CD4-positive, alpha-beta memory T cell (primary cell): ENCODE measurements at places on chromosomes 1 and 21. TPM values are rescaled to one million over a fixed set of nuclear protein-coding genes. Genes with fewer than 3 reads are reported as not detected.

DNA sequence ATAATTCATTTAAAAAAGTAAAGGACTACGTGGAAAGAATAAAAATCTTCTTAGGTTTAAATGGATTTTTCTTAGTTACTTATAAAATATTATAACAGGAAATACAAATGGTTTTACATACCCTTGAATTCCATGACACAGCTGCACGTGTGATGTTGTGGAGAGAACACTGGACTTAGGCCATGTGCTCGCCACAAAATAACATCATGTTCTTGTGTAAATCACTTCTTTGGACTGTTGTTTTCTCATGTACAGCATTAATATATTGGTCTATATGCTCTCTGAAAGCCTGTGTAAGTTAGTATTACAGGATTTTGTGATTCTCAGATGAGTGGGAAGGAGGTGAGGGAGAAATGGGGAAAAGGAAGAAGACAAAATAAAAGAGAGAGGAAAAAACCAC is 228.2 kb downstream of the DNM3 start:
- no peak for DNase-seq

DNA sequence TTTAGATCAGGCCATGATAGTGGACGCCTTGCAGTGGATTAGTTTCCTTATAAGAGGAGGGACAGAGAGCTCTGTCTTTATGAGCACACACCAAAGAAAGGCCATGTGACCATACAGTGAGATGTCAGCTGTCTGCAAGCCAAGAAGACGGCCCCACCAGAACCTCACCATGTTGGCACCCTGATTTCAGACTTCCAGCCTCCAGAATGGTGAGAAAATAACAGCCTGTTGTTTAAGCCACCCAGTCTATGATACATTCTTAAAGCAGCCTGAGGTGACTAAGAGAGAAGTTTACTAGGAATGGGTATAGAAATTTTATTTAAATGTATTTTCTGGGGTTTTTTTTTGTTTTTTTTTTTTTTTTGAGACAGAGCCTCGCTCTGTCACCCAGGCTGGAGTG is 29.5 kb downstream of the L1TD1 start:
- DNase-seq, result no peak

DNA sequence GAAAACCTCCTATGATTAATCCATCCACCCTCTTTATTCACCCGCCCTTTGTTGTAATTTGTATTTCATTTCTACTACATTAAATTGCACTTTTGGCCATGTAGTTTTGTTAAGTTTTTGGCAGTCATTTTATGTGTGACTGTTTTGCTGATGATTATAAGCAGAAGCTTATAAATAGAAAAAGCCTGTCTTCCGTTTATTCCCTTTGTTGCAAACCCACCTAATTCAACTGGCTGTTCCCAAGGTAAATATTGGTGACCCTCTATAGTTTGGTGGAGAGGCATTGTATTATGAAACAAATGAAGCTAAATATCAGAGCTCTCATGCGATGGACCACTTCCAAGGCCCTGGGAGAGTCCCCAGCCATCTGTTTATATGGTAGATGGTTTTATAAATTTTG is 36.7 kb upstream of the IGSF3 start:
- DNase-seq, result no peak

DNA sequence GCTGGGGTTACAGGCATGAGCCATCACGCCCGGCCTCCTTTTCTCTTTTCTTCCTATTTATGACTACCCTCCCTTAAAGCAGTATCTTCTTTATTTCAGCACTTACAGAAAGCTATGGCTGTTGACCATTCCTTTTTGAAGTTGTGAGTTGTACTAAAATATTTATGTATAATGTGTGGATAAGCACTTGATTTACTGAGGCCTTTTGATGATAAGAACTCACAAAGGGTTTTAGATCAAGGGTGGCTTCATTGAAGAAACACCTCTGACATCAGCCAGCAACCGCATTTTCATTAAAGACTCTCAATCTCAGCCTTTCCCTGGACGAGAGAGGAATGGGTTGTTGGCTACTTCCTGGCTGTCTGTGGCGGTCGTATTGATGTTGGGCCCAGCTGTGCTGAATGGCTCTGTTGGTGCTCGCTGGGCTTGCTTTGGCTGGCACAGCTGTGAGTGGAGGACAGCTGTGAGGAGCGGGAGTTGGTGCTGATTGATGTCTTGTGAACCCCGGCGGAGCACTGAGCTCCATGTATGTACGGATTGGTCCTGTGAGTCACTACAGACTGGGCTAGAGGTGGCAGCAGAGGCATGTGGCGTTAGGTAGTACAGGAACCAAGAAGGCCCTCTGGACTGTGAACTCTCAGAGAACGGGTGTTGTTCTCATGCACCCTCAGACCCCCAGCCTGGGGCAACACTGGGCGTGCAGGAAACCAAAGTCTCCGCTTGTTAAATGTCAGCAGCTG is 208.8 kb downstream of the KIF26B start:
- no peak for DNase-seq

- DNase-seq, result no peak
Observed at GRCh38 chr1:45796946-45797345, 6.5 kb upstream of the MAST2 start.

DNA sequence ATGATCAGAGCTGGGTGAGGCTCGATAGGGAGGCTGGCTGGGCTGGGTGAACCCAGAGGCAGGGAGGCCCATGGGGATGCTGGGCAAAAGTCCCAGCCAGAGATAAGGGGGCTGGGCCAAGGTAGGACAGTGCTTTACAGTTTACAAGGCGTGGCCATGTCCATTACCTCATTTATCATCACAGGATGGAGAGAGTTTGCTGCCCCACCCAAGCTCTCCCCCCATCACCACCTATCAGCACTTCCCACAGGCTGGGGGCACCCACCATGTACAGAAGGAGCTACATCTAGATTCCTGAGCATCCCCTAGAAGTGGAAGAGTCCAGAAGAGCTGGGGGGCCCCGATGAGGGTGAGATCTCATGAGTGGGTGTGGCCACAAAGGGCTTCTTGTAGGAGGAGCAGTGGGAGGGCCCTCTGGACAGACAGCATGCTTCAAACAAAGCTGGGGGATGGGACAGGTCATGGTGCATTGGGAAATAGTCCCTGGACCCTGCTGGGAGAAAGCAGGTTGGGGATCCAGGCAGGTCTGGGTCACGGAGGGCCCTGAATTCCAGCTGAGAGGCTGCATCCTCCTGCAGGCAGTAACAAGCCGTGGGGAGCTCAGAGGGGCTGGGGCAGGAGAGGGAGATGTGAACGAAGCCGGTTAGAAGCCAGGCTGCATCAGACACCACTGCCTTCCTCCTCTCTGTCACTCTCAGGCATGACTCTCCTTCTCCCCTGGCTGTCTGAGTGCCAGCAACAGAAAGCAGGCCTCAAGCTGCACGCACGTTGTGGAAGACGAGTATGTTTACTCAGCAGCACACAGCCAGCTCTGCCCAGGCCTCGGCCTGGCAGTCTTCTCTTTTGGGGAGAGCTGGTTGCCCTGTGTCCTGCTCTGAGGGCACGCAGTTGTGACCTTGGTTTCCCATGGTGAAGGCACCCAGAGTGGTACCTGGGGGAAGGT is 202.3 kb downstream of the HIVEP3 start:
- DNase-seq, result no peak

GRCh38 chr1:46583494-46583893 is 20.6 kb downstream of the MKNK1 start:
- no peak for DNase-seq

DNA sequence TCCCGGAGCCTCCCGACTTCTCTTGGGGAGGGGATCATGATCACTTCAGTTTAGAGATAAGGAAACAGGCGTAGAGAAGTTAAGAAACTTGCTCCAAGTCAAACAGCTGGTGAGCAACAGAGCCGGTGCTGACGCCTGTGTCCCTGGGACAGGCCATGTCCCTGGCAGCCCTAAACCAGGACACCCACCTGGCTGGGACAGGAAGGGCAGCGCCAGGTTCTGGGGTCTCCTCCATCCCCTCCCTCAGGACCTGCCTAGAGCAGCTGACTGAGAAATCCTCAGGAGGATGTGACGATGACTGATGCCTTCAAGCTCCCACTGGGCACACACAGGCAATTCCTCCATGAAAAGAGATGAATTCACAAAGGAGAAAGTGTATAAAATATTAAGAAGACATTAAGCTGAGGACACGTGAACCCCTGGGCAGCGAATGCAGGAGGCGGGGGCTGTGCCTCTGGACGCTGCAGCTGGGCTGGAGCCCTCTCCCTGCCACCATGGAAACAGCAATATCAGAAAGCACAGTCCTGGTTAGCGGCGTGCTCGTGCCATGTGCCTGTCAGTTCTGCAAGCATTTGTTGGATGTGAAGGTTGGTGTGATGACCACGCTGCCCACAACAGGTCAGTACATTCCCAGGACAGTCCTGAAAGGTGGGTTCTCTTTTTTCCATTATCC is 40.1 kb upstream of the C1orf174 start:
- no peak for DNase-seq

DNA sequence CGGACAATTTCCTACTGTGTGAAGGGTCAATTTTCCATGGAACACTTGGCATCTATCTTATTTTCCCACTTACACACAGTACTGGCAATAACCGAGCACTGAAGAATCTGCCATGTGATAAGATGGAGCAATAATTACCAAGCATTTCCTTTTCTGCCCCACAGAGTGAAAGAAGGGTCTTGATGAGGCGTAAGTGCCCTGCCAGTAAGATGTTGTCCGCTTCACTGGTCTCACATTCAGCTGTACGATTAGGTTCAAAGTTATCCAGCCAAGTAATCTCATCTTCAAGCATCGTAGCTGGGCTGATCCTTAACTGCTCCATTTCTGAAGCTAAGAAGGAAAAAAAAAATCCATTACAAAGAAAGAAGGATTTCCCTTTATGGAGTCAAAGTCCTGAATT is 67.8 kb downstream of the PCSK9 start:
- DNase-seq, result no peak

DNA sequence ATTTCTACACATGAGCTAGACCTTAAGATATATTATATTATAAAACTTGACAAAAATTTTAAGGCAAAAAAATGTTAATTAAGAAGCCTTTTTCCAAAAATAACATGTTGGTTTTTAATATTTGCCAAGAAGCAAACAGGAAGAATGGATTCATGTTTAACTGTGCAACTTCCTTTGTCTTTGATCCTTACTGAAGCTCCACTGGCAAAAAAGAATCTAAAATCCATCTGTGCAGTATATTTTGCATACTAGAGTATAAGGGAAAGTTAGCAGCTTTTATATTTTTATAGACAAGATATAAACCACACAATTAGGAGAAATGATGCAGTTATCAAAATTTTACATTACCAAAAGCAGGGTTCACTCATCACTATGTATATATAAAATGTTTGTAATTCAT is 76.9 kb upstream of the RGS18 start:
- no peak for DNase-seq

- no peak for DNase-seq
Observed at GRCh38 chr1:195948123-195948895, 659.9 kb downstream of the KCNT2 start.

GRCh38 chr1:53582211-53583020 is 123.2 kb downstream of the DMRTB1 start:
- peak; percentile 8 for DNase-seq

- no peak for DNase-seq
Observed at GRCh38 chr1:203632941-203633340, 6.3 kb downstream of the ATP2B4 start.

GRCh38 chr1:178629252-178630154 is 95.5 kb upstream of the RALGPS2 start:
- DNase-seq, result no peak

- no peak for DNase-seq
Observed at GRCh38 chr1:223016890-223017289, 126.2 kb downstream of the TLR5 start.

DNA sequence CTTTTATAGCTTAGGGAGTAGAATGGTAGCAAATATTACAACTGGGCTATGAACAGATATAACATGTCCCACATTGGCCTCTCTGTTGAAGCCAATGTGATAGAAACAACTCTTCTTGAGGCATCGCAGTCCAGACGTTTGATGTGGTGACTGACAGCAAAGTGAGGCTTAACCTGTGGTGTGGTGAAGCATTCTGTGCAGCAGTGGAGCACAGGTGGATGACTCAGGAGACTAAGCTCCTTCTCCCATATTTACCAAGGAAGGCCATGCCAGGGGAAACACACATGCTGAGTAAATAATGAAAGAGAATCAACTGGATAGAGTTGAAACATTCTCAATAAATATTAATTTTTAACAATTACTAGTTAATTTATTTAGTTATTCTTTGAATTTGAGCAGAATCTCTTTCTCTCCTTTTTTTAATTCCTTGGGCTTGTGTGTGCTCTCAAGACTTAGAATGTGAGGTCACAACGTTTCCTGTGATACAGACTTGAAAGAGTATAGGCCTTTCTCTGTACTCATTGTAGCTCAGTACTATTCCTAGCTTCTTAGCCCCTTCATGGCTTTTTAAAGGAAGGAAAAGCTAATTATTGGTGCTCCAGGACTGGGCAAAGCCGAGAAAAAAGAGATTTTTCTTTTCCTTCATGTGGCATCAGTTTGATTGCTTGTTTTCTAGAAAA is 17.6 kb downstream of the CRB1 start:
- DNase-seq, result no peak

The PGBD2 gene
- total RNA-seq, result 19.6 TPM

The TFF2 gene
- total RNA-seq, result not detected

The SEC16B gene
- total RNA-seq, result not detected

The RAD54L gene
- 1.1 TPM for total RNA-seq

The FCGR2B gene
- 0.93 TPM for total RNA-seq

The LMX1A gene
- not detected for total RNA-seq
